ENCODE measurements at places on chromosomes 6 and 20.

DNA sequence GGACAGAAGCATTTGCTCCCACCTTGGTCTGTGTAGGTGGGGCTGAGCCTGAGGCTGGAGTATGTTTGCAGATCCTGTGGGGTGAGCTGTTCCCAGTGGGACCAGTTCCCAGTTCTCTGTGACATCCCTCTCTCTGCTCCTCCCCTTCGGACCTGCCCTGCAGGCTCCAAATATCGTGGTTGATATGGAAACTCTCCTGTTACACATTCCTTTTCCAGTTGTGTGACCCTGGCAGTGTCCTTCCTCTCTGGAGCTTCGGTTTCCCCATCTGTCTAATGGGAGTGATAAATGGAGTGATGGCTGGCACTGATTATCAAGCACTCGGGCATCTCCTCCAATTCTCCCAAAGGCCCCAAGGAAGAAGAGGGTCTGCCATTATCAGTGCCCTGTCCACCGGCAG, 15.7 kb upstream of the TGM2 start:
- no peaks in the 10 kb centered on the region for H3K36me3 ChIP-seq
- no peak for DNase-seq
- no peak overlapping the region for H3K4me3 ChIP-seq
- no peaks in the 10 kb centered on the region for H3K4me1 ChIP-seq

GRCh38 chr6:113220832-113221231, 636.3 kb upstream of the MARCKS start:
- H3K4me1 ChIP-seq: no peaks in the 10 kb centered on the region
- no peak overlapping the region for H3K4me3 ChIP-seq
- H3K27ac ChIP-seq: no peak overlapping the region
- DNase-seq: no peak

GRCh38 chr20:33850159-33850558, 39.0 kb downstream of the CHMP4B start:
- H3K4me3 ChIP-seq: no peak overlapping the region
- no peak for DNase-seq
- no peak overlapping the region for H3K27ac ChIP-seq
- peaks cover 17% of the 10 kb centered on the region for H3K36me3 ChIP-seq

- no peak overlapping the region for H3K27ac ChIP-seq
- H3K4me3 ChIP-seq: no peak overlapping the region
- H3K4me1 ChIP-seq: no peaks in the 10 kb centered on the region
- H3K36me3 ChIP-seq: no peaks in the 10 kb centered on the region
These were observed 211.0 kb downstream of the MOXD1 start for GRCh38 chr6:132190097-132190814.

DNA sequence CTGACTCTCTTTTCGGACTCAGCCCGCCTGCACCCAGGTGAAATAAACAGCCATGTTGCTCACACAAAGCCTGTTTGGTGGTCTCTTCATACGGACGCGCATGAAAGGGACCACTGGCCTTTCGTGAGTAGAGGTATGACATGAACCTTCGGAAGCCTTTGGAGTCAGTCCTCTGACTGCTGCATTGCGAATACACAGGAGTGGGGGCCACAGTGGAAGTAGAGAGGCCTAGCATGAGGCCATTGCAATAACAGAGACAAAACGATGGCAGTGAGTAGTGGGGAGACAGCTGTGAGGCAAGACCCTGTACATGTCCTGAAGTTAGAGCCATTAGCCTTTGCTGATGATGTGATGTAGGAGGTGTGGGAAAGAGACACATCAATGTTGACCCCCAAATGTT, 56.4 kb downstream of the SMPDL3A start:
- H3K27me3 ChIP-seq: no peaks in the 10 kb centered on the region
- H3K4me3 ChIP-seq: no peak overlapping the region
- H3K36me3 ChIP-seq: no peaks in the 10 kb centered on the region

GRCh38 chr20:37342231-37343177, 3.4 kb upstream of the SRC start:
- H3K4me3 ChIP-seq: no peak overlapping the region
- H3K4me1 ChIP-seq: no peaks in the 10 kb centered on the region
- no peak overlapping the region for H3K27ac ChIP-seq
- no peaks in the 10 kb centered on the region for H3K36me3 ChIP-seq
- H3K27me3 ChIP-seq: no peaks in the 10 kb centered on the region
- DNase-seq: peak; percentile 9

DNA sequence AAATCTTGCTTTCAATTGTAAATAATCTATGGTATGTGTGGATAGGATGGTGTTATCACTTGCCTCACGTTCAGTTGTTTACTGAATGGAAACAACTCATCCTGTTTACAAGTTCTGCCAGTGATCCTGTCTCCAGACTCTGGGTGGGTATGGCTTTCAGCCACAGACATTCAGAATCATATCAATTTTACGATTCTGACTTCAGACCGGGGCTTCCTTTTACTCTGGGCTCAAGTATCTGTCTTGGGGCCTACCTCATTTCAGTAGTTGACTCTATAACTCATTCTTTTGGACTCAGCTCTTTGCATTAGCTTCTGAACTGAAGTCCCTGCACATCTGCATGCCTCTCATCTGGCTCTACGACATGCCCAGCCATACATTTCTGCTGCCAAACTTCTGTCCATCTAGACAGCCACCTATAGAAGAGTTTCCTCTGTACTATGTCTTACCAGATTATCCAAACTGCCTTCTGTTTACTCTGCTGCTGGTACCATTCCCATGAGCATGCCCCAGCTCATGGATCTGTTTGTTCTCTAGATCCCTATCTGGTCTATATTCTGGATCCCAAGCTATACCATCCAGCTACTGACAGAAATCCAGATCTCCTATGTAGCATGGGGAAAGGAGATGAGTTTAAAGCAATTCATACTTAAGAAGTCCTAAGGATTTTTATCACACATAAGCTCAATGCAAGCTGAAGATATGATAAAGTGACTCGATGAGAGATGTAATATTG, 34.3 kb downstream of the FYN start:
- DNase-seq: no peak
- H3K36me3 ChIP-seq: no peaks in the 10 kb centered on the region
- no peaks in the 10 kb centered on the region for H3K27me3 ChIP-seq

DNA sequence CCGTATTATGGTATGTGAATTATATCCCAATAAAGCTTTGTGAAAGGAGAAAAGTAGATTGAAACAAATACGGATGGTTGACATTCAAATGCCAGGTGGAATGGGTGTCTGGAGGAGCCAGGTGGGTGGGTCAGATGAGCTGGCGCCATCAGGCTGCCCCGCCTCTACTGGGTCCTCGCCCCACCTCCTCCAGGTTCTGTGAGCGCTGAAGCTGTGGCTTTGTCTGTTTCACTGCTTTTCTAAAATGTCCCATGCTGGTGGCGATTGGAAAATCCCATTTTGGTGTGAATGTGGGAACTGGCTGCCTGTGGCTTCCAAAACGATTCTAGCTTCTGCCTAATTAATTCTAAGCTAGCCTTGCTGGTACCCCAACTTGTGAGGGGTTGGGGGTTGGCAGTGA, 16.5 kb downstream of the DUSP22 start:
- no peak for DNase-seq
- H3K4me3 ChIP-seq: no peak overlapping the region
- H3K4me1 ChIP-seq: peaks cover 12% of the 10 kb centered on the region

GRCh38 chr6:44135173-44135758, 7.9 kb downstream of the TMEM63B start:
- peaks cover 2% of the 10 kb centered on the region for H3K36me3 ChIP-seq
- peaks cover 19% of the 10 kb centered on the region for H3K4me1 ChIP-seq
- DNase-seq: no peak
- H3K27me3 ChIP-seq: no peaks in the 10 kb centered on the region
- H3K27ac ChIP-seq: peak overlapping the region; percentile 34
- H3K4me3 ChIP-seq: no peak overlapping the region

DNA sequence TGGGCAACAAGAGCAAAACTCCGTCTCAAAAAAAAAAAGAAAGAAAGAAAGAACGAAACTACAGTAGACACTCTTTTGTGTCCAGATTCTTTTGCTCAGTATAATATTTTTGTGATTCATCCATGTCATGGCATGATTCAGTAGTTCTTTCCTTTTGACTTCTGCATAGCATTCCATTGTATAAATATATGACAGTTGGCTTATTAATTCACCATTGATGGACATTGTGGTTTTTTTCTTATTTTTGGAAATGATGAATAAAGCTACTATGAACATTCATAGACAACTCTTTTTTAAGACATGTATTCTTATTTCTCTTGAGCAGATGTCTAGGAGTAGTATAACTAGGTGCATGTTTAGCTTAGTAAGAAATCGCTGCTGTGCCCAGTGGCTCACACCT, 10.3 kb upstream of the IER3 start:
- DNase-seq: no peak
- peaks cover 20% of the 10 kb centered on the region for H3K4me1 ChIP-seq
- no peaks in the 10 kb centered on the region for H3K27me3 ChIP-seq
- no peaks in the 10 kb centered on the region for H3K36me3 ChIP-seq
- H3K4me3 ChIP-seq: no peak overlapping the region
- no peak overlapping the region for H3K27ac ChIP-seq

- H3K4me1 ChIP-seq: no peaks in the 10 kb centered on the region
- DNase-seq: no peak
- no peak overlapping the region for H3K27ac ChIP-seq
- H3K27me3 ChIP-seq: no peaks in the 10 kb centered on the region
- no peaks in the 10 kb centered on the region for H3K36me3 ChIP-seq
These were observed 3.8 kb upstream of the SIRPB1 start for GRCh38 chr20:1623501-1624205.

DNA sequence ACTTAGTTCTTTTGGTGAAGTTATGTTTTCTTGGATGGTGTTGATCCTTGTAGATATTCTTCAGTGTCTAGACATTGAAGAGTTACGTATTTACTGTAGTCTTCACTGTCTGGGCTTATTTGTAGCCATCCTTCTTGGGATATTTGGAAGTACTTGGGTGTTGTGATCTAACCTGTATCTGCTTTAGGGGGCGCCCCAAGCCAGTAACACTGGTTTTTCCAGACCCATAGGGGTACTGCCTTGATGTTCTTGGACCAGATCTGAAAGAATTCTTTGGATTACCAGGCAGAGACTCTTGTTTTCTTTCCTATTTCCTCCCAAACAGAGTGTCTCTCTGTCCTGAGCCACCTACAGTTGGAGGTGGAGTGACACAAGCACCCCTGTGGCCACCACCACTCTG, 309.1 kb upstream of the IMPG1 start:
- H3K27me3 ChIP-seq: no peaks in the 10 kb centered on the region
- no peak overlapping the region for H3K27ac ChIP-seq
- H3K4me3 ChIP-seq: no peak overlapping the region
- H3K36me3 ChIP-seq: no peaks in the 10 kb centered on the region
- no peaks in the 10 kb centered on the region for H3K4me1 ChIP-seq

GRCh38 chr6:128617285-128617684, 96.9 kb upstream of the PTPRK start:
- no peak overlapping the region for H3K27ac ChIP-seq
- no peaks in the 10 kb centered on the region for H3K4me1 ChIP-seq
- H3K27me3 ChIP-seq: no peaks in the 10 kb centered on the region
- no peak for DNase-seq
- no peaks in the 10 kb centered on the region for H3K36me3 ChIP-seq

DNA sequence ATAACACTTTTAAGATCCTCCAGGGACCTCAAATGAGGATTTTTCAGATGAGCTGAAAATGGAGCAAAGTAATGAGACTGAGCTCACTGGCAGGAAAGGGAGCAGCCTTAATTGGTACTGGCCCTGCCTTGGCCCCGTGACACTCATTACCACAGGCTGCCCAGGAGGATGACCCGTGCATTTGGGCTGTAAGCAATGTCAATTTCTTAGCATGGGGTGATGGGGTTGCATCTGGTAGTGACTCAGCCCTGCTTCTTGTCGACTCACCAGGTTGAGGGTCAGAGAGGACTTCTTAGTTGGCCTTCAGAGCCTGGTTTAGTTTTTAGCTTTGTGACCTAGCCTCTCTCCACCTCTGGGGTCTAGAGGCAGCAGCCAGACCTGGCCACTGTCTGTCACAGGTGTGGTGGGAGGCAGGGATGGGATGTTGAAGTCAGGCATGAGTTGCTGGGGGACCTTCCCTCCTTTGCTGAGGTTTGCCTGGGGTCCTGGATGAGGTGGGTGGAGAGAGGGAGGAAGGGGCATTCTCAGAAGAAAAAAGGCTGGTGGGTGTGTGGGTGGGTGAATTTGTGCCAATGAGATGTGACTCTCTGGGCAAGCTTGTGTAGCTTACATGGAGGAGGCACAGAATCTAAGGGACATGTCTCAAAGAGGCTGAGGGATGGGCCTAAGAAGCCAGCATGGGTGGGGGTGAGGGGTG, 25.9 kb upstream of the EPB41L1 start:
- no peaks in the 10 kb centered on the region for H3K4me1 ChIP-seq
- no peak overlapping the region for H3K27ac ChIP-seq
- no peak for DNase-seq

GRCh38 chr20:12928358-12928754, 80.4 kb upstream of the SPTLC3 start:
- H3K27me3 ChIP-seq: no peaks in the 10 kb centered on the region
- DNase-seq: no peak
- H3K4me1 ChIP-seq: peaks cover 51% of the 10 kb centered on the region
- no peak overlapping the region for H3K4me3 ChIP-seq

- peaks cover 5% of the 10 kb centered on the region for H3K4me1 ChIP-seq
- H3K36me3 ChIP-seq: no peaks in the 10 kb centered on the region
- no peak for DNase-seq
- peaks cover 58% of the 10 kb centered on the region for H3K27me3 ChIP-seq
These were observed 1.6 kb downstream of the ITPR3 start for GRCh38 chr6:33622456-33623431.

- no peaks in the 10 kb centered on the region for H3K27me3 ChIP-seq
- H3K4me3 ChIP-seq: no peak overlapping the region
- no peak overlapping the region for H3K27ac ChIP-seq
- H3K36me3 ChIP-seq: no peaks in the 10 kb centered on the region
These were observed 103.3 kb downstream of the TFAP2B start for GRCh38 chr6:50921968-50922367.

DNA sequence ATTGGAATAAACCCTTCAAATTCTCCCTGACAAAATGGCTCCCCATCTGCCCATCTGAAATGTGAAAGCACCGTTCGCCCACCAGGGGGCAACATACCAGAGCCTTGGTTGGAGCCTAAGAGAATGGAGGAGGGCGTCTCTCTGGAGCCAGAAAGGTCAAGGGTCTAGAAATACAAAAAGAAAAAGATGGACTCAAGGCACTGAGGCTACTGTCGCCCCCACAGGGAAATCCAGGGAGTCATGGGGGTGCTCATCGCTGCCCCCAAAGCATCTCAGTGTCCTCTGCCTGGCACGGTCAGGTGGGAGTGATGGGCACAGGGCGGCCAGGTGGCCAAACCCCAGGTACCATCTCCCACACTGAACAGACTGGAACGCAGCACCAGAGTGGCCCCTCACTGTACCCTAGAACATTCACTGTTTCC, 136.3 kb downstream of the ZMYND8 start:
- H3K4me3 ChIP-seq: no peak overlapping the region
- H3K27ac ChIP-seq: no peak overlapping the region
- no peaks in the 10 kb centered on the region for H3K4me1 ChIP-seq

- peaks cover 43% of the 10 kb centered on the region for H3K4me1 ChIP-seq
- DNase-seq: peak; percentile 96
- H3K27me3 ChIP-seq: no peaks in the 10 kb centered on the region
- H3K36me3 ChIP-seq: no peaks in the 10 kb centered on the region
These were observed 76.5 kb downstream of the ADGRG6 start for GRCh38 chr6:142378138-142378875.

- no peak overlapping the region for H3K27ac ChIP-seq
- no peak for DNase-seq
- no peaks in the 10 kb centered on the region for H3K36me3 ChIP-seq
- H3K4me1 ChIP-seq: peaks cover 15% of the 10 kb centered on the region
- no peak overlapping the region for H3K4me3 ChIP-seq
These were observed 262.4 kb downstream of the SOX4 start for GRCh38 chr6:21855811-21856455.

Measured in cardiac muscle cell (in vitro differentiated cells and primary cell).